ENCODE measurements at places on chromosomes 7 and 10. TPM values are rescaled to one million over a fixed set of nuclear protein-coding genes. Genes with fewer than 3 reads are reported as not detected.
A peak's percentile ranks its signal among the peaks of the same experiment; 100 is the strongest.

DNA sequence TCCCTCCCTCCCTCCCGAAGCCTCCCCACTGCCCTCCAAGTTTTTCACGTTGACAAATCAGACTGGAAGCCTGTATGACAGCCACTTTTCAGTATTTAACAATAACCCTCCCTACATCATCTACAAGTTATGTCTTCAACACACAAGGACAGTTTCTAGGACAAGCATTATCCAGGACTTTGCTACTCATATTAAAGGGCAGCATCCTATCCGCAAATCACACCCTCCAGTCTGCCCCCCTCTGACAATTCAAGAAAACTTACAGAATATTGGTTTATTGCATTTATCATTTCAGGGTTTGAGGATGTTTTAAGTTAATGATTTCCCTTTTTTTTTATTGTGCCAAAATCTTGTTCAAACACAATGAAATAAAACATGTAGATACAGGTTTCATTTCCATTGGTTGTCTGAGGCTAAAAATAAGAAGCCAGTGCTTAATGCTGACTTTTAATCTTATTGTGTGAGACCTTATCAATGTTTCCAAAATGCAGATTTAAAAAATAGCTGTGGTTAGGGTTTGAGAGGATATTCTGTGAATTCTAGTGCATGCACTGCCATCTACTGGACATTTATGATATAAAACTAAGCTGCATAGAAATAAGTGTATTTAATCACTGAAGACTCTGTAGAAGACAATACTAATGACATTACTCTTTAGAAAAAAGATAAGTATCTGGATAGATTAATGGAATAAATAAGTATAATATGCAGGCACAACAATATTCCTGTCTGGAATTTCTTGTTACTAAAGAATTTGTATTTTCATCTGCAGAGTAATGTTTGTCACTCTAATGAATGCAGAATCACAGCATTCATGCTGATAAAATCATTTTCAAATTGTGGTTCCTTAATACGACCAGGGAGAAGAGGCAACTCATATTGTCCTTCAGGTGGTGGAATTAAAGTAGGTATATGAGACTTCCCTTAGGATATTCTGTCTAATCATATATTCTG, 64.1 kb downstream of the CAV1 start:
- no peak for DNase-seq

DNA sequence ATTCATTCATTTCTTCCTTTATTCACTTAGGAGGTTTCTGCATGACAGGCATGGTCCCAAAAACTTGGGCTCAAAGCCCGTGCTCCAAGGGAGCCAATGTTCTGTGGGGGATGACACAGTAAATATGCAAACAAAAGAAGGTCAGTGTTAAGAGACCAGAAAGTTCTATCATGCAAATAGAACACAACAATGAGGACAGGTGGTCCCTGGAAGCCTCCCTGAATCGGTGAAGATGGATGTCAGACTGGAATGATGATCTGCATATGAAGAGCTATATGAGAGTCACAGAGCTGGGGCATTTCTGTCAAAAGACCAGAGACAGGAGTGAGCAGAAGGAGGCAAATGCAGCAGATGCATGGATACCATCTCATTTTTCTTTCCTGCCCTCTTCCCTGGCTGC, 129.0 kb downstream of the ABCA13 start:
- DNase-seq = no peak

GRCh38 chr10:52121688-52122087, 192.4 kb upstream of the DKK1 start:
- DNase-seq = no peak

GRCh38 chr10:132143162-132143561, 43.6 kb upstream of the DPYSL4 start:
- DNase-seq = no peak

DNA sequence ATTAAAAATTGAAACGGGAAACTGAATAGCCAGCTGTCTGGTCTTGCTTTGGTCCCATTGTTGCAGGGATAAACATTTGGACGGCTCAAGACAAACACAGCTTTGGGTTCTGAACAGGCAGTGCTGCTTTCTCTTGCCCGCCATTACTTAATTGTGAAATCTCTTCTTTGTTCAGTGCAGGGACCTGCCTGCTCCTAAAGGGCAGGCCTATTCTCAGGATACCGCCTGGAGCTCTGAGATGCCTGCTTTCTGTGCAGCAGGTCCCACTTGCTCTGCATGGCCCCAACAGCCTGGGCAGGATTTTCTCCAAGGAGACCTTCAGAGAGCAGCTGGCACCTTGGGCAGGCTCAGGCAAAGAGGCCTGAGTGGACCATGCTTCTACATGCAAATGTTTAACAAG, 237.6 kb downstream of the KCNMA1 start:
- DNase-seq = no peak

DNA sequence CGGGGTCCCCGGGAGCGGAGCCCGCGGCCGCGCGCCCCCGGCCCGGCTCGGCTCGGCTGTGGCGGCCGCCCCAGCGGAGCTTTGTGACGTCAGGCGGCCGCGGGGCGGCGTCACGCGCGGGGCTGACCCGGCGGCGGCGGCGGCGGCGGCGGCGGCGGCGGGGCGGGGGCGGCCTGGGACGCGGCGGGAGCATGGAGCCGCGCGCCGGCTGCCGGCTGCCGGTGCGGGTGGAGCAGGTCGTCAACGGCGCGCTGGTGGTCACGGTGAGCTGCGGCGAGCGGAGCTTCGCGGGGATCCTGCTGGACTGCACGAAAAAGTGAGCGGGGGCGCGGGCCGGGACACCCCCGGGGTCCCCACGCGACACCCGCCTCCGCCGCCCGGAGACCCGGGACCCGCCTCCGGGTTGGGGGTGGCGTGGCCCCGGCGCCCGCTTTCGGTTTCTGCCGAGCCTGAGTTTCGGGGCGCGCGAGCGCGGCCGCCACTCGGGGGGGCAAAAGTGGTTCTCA, at the start of gene PWWP2B:
Gene PWWP2B (plus strand): TSS at position 165 of the 506 bp plus-strand sequence. CDS start 27 bp downstream, at position 192.
- peak; percentile 54 for DNase-seq

GRCh38 chr7:2431260-2431867, 28.0 kb downstream of the CHST12 start:
- no peak for DNase-seq

DNA sequence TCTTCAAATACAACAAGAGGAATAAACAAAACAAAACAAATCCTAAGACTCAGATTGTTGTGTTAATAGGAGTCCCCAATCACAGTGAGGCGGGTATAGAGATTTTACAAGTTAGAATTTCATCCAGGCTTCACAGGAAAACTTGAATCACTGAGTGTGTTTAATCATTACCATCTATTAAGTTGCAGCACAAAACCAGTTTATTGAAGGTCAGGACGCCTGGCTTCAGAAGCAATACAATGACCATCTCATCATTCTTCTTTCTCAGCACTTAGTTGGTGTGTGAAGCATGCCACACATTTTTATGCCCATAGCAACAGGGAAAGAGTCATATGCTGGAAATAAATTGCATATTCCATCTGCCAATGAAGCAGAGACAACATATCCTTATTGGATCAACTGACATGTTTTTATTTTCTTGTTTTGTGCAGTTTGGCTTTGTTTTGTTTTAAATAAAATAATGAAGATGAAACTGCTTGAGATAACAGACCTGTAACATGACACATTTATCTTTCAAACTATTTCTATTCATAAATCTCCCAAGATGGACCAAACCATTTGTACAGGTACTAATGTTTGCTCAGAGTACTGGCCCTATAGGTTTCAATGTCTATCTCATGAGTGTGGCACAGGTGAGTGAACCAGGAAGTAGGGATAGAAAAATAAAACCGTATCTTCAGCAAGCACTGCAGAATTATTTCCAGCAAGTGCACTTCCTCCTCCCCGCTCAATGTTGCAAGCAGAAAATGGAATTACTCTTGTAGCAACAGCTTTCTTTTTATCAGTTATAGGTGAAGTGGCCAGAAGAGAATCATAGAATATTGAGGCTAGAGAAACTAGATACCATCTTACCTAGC, 40.4 kb downstream of the TAC1 start:
- DNase-seq = no peak

DNA sequence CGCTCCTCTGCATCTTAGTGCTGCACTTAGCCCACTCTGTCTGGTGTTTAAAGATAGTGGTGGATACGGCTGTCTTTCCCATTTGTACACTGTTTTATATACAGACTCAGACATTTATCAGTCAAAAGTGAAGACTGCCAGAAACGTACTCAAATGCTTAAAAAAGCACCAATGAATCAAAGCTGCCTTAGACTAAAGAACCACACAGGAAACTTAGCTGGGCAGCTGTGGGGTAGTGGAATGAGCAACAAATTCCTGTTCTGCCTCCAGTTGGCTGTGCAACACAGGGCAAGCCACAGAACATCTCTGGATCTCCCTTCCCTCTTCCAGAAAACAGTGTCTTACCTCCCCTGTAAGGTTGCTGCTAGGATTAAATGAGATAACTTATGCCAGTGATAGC, 76.0 kb downstream of the ATXN7L1 start:
- DNase-seq = no peak

GRCh38 chr10:96645191-96645721, 58.4 kb upstream of the TM9SF3 start:
- DNase-seq = peak; percentile 18

DNA sequence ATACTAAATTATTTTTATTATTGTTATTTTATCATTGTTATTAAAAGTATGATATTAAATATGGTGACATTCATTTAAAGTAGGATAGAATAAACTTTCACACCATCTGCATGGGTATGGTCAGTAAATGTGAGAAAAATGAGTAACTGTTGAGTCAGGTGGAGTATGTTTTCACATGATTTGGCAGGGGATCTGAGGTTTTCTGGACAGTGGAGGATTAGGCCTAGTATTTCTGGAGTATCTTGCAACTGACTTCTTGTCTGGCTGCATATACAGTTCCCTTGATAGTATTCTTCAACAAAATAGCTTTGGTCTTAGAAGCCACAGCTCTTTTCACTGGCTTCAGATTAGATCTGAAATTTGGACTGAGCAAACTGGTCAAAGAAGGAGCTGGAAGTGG, 54.5 kb downstream of the GBF1 start:
- no peak for DNase-seq

- peak; percentile 28 for DNase-seq
Observed at GRCh38 chr10:20855398-20856038, 41.6 kb downstream of the NEBL start.

DNA sequence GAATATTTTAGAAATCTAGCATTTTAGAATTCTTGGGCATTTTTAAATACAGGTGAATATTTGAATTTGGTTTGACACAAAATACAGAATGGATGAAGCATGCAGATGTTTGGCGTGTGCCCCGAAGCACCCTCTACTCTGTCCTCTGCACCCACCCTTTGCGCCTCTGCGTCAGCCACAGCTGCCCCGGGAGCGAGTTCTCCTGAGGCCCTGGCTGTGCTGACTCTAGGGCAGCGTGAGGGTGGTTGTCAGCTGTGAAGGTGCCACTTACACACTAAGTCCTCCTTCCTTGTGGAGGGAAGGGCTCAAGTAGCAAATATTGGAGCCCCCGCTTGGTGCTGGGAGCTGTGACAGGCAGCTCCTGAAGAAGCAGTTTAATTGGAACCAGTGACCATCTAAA, 48.4 kb downstream of the DAGLB start:
- no peak for DNase-seq

- DNase-seq = no peak
Observed at GRCh38 chr7:1948301-1948796, 278.3 kb downstream of the ELFN1 start.

GRCh38 chr7:14381936-14382335, 392.5 kb upstream of the ETV1 start:
- no peak for DNase-seq

DNA sequence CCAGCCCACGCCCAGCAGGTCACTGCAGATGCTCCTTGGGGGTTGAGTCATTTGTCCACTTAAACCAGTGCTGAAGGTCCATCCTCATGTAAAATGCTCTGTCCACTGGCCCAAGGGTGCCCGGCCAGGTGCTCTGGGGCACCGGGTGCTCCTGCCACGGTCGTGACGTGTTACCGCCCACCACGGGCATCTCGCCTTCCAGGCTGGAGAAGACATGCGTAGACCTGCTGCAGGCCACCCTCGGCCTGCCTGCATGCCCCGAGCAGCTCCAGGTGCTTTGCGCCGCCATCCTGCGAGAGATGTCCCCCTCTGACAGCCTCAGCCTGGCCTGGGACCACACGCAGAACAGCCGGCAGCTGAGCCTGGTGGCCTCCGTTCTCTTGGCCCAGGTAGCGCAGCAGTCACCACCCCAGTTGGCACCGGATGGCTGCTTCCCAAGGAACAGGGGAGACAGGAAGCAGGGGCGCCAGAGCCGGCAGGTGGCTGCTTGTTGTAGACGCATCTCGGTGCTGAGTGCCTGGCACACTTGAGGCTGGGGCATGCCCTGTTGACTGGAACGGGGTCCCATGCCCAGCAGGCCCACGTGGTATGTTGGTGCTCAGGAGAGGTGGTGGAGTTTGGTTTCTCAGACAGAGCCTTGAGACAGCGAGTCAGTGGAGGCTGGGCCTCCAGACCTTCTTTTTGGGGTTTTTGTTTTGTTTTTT, 6.1 kb downstream of the AP5Z1 start:
- DNase-seq = no peak

DNA sequence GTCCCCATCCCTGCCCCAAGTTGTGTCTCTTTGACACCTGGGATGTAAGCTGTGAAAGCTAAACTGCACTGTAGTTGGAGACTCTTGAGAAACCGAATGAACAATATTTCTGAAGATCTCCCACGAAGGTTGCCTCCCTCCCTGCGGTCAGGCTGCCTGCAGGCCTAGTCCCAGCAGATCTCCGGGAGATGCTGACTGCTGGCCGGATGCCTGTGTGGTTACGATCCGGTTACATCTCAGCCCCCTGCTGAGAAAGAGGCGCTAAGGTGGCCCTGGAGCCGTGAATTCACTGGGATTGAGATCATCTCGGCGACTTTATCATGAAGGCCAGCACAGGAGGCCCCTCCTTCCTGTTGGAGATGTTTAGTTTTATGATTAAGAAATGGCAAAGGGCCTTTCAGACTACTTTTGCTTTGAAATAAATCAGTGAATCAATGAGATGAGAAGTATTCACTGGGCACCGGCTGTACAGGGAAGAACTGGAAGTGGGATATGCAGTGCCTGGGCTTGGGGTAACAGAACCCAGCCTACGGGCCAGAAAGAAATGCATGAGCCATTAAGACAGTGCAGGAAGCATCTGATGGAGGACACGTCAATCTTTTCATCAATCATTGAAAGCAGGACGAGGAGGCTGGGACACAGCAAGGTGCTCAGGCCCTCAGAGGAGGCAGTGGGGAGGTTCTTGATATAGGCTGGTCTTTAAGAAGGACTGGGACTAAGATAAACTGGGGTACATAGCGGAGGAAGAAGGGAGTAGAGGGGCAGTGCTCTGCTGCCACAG, 177.6 kb downstream of the PRKAG2 start:
- DNase-seq = no peak

The FOXI2 gene
- polyA plus RNA-seq = 0.36 TPM

The ATP6V0E2 gene
- polyA plus RNA-seq = 6.6 TPM

The AASS gene
- 19.8 TPM for polyA plus RNA-seq

The FKBP9 gene
- 132 TPM for polyA plus RNA-seq

The MEPCE gene
- polyA plus RNA-seq = 35.9 TPM

The KEL gene
- 1.1 TPM for polyA plus RNA-seq
